ENCODE measurements at places on chromosomes 5 and 9.

GRCh38 chr5:33969572-33970452 lies 14.7 kb downstream of the SLC45A2 start:
- no peak for DNase-seq

DNA sequence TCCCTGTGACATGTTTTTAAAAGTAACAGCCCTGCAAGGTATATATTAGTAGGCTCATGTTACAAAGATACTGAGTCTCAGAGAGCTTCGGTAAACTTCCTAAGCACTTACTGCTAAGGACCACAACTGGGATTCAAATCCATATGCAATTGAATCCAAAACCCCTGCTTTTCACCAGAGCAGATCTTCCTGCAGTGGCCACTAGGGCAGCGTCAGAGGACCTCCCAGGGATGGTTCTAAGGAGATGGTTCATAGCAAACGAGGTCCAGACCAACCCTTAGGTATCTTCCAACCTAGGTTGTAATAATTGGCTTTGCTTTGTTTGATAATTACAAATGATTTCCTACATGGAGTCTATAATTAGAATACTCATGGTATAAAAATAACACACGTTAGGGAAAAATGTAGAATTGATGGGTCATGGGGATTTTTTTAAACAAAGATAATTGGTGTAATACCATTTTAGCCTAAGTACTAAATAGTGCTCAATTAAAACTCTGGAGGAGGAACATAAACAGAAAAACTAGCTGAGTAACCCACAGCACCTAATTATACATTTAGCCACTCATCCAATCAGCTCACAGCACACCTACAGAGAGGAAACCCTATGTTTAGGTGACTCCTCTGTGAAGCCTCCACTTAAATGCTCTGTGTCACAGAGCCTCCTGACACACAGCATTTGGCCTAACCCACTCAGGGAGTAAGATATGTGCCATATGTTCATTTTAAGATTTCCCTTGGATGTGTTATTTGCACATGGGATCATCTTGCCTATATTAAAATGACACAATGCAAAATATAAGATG lies 10.0 kb upstream of the CAST start:
- no peak for DNase-seq

DNA sequence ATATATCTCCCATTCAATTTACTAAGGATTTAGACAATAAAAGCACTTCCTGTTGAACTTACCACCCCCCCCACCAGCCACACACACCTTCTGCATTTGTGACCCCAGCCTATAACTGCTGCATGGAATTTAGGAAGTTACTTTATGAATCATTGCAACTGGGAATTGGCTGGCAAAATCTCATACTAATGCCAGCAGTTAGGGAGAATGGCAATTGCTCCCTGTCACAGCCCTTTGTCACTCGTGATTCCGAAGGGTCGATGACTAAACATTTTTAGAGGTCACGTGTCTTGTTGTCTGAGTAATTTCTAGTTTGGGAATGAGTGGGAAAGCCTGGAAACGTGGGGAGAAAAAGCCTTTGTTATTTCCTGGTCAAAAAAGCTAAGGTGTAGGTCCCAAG lies 46.6 kb upstream of the PCA3 start:
- no peak for DNase-seq

DNA sequence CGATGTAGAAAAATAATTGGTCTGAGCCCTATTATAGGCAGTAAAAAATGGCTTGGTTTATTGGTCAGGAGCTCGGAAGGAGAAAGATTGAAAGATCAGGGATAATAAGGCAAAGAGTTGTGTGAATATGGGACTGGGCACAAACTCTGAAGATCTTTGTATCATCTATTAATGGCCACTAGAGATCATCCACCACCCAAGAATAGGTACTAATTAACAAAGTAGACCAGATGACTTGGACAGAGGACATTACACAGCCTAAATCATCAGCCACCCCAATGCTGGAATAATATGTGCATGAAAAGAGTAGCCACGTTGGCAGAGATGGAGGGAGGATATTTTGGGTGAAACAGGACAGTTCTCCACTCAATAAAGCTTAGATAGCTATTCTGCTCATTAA lies 364.1 kb downstream of the EFNA5 start:
- DNase-seq = no peak

GRCh38 chr9:112621018-112621655 lies 96.8 kb downstream of the INIP start:
- no peak for DNase-seq

- no peak for DNase-seq
Observed at GRCh38 chr9:38421498-38422211, 2.6 kb downstream of the IGFBPL1 start.

DNA sequence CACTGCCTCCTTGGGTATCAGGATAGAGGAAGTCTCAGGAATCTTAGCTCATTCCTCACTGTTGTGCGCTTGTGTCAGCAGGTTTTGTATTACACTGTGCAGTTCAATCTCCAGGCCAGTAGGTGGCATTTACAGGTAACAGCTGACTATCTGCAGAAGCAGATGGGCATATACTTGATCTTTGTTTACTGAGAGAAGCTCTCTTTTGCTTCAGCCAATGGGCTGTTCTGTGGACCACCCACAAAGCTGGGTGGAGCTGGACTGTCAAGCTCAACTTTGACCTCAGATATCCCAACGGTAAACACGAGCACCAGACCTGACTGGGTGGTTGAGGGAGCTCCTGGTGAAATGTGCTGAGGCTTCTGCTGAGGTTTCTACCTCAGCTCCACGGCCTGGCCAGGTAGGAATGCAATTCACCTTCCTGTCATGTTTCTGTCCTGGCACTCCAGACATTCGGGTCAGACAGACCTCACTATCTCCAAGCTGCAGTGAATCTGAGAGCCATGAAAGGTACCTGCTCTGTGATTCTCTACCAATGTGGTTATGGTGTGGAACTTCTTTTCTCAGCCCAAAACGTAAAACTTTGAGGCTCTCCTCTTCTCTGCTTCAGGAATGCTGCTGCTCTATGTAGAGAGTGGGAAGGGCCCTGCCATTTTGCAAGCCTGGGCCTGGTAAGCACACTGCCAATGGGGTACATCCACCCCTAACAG lies 167.9 kb upstream of the ACTBL2 start:
- no peak for DNase-seq

GRCh38 chr5:158876263-158876942 lies 223.3 kb downstream of the EBF1 start:
- DNase-seq = no peak

DNA sequence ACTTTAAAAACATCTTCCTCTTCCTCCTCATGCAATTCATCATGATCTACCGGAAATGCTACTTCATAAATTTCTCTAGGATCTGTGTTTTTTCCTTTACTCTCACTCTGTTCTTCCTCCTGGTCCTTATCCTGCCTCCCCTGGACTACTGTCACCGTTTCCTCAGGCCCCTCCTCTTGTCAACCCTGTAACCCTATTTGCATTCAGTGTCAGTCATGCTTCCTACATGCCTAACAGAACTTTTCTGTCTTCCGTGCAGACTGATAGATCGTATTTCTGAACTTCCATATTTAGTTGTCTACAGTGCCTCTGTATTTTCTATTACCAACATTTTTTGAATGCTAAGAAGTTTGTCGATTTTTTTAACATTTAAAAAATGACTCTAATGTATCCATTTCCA lies 27.3 kb downstream of the HTR4 start:
- DNase-seq = no peak

DNA sequence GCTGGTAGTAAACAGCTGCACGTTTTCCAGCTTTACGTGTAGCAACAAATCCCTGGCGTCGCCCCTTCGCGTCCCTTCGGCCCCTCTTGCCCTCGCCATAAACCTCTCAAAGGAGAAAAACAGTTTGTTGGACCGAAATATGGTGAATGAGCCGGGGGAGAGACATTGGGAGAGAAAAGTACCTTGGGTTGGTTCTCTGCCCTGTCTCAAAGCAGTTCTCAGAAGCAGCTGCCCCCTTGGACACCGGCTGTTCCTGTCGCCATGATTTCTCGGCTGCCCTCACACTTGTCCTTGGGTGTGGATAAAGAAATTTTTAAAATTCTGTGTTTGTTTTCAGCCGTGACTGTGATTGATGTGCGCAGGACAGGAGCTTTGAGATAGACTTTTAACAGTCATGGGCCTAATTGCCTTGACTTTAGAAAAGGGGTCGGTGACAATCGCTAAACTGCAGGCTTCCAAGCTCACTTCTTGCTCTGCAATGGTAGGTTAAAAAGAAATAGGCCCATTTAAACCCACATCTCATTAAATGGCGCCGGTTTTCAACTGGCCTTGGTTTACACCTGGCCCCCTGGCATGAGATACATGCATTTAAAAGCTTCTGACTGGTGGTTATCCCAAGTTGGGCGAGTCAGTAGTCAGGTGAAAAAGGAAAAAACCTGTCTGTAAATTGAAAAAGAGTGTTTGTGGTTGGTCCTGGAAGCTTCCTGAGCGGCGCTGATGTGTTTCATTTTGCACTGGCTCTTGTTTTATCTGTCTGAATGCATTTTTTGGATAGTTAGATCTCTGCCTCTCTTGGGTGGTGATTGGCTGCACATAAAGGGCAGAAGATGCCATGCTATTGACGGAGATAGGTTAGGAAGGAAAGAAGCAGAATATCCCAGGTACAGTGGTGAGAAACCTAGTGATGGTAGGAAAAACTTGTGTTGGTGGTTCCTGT lies 983 bp downstream of the RCL1 start:
- no peak for DNase-seq

GRCh38 chr5:116887104-116887503 lies 312.5 kb upstream of the SEMA6A start:
- no peak for DNase-seq

GRCh38 chr9:34250721-34251120 lies 71.9 kb downstream of the UBAP1 start:
- no peak for DNase-seq

- DNase-seq = no peak
Observed at GRCh38 chr9:13145340-13145739, 134.2 kb downstream of the MPDZ start.

- DNase-seq = peak; percentile 54
Observed at GRCh38 chr9:120619751-120620655, 40.0 kb upstream of the CDK5RAP2 start.

GRCh38 chr5:856531-857425 lies 6.0 kb upstream of the ZDHHC11 start:
- DNase-seq = no peak

GRCh38 chr9:108787690-108788048 lies 68.1 kb downstream of the ACTL7B start:
- DNase-seq = no peak

DNA sequence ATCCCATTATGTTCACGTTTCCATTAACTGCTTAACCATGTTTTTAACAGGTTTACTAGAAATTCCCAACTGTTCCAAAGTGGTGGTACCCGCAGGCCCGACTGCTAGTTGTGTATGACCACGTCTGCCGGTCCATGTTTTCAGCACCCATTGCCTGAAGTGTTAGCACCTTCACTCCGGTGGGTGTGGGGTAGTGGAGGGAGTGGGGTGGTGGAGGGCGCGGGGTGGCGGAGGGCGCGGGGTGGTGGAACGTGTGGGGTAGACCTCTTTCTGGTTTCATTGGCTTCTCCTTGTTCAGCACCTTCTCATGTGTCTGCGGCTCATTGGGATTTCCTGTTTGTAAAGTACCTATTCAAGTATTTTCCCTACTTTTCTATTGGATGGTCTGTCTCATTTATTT lies 37.7 kb downstream of the TPPP start:
- DNase-seq = no peak

DNA sequence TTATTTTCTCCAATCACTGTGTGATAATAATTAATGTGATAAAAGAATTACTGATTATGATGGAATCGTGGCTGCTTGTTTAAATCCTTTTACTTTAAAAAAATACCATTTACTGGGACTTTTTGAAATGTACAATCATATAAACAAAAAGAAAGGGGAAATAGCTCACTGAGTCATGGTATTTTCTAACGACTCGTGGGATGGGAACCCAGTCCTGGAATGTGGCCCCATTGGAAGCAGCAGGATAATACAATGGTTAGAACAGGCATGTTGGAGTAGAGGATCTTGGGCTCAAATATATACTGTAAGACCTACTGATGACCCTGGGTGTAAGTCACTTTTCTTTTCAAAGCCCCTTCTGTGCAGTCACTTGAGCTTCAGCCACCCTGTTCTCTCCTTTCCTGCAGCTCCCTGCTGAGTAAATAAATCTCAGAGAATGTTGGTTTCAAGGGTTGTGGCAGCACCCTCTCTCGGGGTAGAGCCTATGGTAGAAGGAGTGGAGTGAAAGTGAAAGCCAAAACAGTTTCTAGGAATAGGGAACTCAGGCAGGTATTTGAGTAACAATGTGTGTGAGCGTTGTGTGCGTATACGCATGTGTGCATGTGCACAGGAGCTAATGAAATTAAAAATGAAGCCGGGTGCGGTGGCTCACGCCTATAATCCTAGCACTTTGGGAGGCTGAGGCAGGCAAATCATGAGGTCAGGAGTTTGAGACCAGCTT lies 40.8 kb upstream of the LARP1 start:
- no peak for DNase-seq

DNA sequence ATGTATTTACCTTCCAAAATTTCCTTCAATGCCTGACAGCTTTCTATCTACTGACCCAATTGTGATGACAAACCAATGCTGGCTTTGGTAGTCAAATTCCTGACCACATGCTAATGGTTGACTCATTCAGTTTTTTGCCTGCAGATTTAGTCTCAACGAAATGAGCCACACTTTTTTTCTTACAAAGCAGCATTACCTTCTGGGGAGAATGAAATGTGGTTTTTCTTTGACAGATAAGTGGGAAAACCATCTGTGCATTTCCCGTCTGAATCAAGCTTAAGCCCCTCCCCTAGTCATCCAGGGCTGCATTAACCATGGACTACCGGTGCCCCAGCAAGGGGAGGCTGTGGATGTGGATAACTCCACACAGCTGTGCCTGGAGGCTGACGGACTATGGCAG lies 99.6 kb upstream of the TAF11L2 start:
- DNase-seq = no peak

DNA sequence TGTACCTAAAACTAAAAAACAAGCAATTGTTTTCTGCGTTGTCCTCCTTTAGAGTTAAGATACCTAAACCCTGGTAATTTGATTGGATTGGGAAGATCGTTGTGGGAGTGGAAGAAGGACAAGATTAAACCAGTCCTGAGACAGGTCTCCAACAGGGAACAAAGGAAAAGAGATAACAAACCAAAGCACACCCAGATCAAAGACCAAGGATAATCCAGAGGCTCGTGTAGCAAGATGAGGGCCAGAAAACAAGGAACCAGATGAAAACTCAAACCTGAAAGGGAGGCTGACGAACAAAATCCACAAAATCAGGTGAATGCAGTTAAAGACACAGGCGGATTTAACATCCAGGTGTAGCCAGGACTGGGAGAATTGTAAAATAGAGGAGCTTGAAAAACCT lies 618.1 kb downstream of the SLCO4C1 start:
- DNase-seq = no peak

GRCh38 chr9:6887051-6887450 lies 129.3 kb downstream of the KDM4C start:
- DNase-seq = no peak

- no peak for DNase-seq
Observed at GRCh38 chr9:20376042-20376441, 246.3 kb downstream of the MLLT3 start.

GRCh38 chr5:112649882-112650281 lies 87.8 kb upstream of the APC start:
- DNase-seq = no peak
